ENCODE measurements at places on chromosomes 16 and 17.

DNA sequence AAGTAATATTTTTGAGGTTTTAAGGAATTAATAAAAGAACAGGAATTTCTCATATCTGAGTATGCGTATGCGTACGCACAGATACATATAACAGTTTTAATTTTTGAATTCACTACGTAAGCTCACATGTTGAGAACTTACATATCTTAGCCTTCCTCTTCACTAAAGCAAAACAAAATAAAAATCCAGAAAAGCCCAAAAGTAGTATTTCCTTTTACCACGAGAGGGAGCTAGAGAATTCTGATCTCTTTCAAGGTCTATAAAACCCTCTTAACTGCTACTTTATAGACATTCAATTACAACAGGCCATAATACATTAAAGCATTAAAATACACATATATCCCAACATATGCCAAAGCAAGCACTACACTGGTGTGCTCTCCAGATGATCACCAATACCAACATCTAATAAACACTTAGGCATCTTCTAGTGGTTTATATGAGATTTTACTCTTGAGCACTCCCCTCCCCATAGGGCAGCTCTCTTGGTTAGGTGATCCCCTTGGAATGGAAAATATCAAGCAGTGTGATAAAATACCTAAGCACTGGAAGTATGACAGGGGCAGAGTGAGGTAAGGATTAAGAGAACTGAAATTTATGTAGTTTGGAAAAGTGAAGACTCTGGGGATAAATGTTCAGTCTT, 94.0 kb downstream of the SKAP1 start:
- H3K4me3 ChIP-seq, result no peak overlapping the region
- no peak for DNase-seq
- no peak overlapping the region for H3K27ac ChIP-seq
- H3K27me3 ChIP-seq, result no peaks in the 10 kb centered on the region

GRCh38 chr17:33868899-33869298, 386.2 kb upstream of the CCL2 start:
- no peak overlapping the region for H3K4me3 ChIP-seq
- H3K36me3 ChIP-seq, result no peaks in the 10 kb centered on the region
- no peak overlapping the region for H3K27ac ChIP-seq

- peaks cover 30% of the 10 kb centered on the region for H3K27me3 ChIP-seq
- no peaks in the 10 kb centered on the region for H3K4me1 ChIP-seq
- no peak overlapping the region for H3K4me3 ChIP-seq
- no peak overlapping the region for H3K27ac ChIP-seq
- H3K36me3 ChIP-seq, result no peaks in the 10 kb centered on the region
These were observed 37.7 kb upstream of the CCDC182 start for GRCh38 chr17:57782647-57783337.

DNA sequence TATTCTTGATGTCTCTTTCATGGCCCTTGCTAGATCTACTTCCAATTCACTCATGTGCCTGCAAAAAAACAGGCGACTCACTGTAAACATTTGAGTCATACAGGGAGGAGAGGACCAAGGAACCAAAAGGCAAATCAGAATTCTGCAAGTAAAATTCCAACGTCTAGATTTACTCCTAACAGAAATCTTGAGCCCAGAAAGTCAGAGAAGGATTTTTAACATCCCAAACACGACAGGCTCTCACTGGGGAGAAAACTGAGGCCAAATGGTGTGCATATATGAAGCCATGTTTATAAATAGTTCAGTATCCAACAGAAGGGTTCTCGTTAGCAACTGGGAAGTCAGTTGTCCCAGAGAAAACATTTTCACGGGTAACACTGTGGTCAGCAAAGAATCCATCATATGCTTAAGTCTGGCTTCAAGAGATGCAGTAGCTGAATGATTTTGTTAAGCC, 40.1 kb downstream of the LITAF start:
- no peak for DNase-seq
- peaks cover 64% of the 10 kb centered on the region for H3K36me3 ChIP-seq
- no peak overlapping the region for H3K4me3 ChIP-seq
- H3K27ac ChIP-seq, result no peak overlapping the region
- no peaks in the 10 kb centered on the region for H3K27me3 ChIP-seq

- no peak for DNase-seq
- no peak overlapping the region for H3K4me3 ChIP-seq
- H3K27ac ChIP-seq, result no peak overlapping the region
- H3K4me1 ChIP-seq, result no peaks in the 10 kb centered on the region
These were observed 409.6 kb upstream of the MAF start for GRCh38 chr16:80009971-80010659.

All from central memory CD8-positive, alpha-beta T cell (primary cell).